AG04450 (cell line): ENCODE measurements at places on chromosomes 1 and 21. TPM values are rescaled to one million over a fixed set of nuclear protein-coding genes. Genes with fewer than 3 reads are reported as not detected.

DNA sequence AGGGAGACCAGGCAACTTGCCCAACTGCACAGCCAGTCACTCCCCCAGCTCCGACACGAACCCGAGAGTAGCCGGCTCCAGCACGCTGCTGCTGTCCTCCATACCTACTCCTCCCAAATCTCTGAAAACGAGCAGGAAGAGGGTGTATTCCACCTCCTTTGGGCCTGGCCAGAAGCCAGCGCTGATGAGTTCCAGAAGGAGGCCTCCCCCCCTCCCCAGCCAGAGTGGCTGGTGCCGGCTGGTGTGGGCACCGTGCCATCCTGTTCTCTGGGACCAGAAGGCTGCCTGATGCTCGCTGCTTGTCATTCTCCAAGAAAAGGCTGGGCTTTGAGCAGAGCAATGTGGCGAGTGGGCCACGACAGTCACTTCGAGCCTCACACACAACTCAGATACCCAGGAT is 22.2 kb downstream of the KCNN3 start:
- DNase-seq = no peak

DNA sequence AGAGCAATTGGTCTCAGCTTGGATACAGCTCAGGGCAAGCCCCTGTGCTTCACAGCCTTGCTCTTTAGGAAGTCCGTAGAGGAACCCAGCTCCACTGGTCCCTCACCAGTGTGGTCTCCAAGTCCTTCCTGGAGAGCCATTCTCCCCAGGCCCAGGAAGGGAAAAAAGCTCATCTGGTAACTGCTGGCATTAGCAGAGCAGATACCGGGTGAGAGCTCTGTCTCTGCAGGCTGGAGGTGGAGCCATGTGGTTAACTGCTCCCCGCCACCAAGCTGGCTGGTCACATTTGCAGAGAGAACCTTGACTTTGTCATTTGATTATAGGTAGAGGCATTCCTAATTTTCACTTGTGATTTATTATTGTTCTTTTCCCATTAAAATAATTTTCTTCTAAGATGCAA is 169.6 kb downstream of the ROR1 start:
- DNase-seq = no peak

EXTL1 gene
- polyA plus RNA-seq = 1.3 and 1.8 TPM in 2 replicates

UAP1 gene
- 68.5 and 85.7 TPM in 2 replicates for polyA plus RNA-seq

GRCh38 chr1:100930494-100930893 is 34.6 kb downstream of the SLC30A7 start:
- DNase-seq = no peak

- DNase-seq = peak; percentile 99
Observed at GRCh38 chr1:59150577-59151386, 146.1 kb upstream of the FGGY start.
